Effector CD8-positive, alpha-beta T cell (primary cell): ENCODE measurements at places on chromosomes 2 and 18.

DNA sequence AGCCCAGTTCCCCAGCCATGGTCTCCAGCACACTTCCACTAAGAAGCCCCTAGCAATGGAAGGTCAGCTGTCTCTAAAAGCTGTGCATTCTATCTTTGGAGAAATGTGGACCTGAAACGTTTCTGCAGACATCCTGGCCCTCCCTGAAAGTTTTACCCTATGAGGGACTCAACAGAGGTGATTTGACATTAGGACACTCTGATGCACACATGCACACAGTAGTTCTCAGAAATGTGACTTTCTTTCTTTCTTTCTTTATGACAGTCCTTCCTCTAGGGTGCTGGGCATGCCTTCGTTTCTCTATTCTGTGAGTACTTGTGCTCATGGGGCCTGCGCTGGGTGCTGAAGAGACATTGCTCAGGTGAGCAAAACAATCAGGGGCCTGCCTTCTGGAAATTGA, 857.3 kb downstream of the RNF144A start:
- no peak for DNase-seq

DNA sequence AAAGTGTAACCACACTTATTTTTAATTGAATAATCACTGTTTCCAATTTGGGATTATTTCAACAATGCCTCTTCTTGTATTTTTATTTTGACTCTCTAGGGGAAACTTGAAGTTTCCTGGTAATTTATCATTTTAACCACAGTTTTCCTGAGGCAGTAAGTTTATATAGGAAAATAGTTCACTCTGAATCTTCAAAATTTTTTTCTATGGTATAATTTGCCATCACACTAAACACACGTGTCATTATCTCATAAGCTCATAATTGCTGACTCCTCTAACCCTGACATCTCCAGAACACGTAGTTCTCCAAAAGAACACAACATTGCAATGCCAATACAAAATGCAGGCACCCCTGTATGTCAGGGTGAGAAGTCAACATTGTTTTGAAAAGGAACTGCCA, 102.2 kb upstream of the FZD7 start:
- DNase-seq, result no peak

DNA sequence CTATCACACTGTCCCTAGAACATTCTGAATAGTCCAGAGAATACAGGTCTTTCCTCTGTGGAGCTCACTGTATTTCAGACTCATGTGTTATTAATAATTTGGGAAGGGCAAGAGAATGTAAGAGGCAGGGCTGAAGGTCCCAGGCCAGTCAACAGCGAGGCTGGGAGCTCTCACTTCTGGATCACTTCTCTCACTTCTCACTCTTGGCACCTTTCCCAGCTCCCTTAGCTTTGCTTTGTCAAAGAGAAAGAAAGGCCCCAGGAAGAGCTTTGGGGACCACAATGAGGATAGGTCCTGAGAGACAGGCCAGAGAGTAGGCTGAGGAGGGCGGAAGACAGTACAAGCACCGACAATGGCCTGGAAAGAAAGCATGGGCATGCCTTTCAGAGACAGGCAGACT, 11.2 kb downstream of the EFR3B start:
- DNase-seq, result no peak

GRCh38 chr2:240864475-240864874, 4.1 kb upstream of the AGXT start:
- no peak for DNase-seq

DNA sequence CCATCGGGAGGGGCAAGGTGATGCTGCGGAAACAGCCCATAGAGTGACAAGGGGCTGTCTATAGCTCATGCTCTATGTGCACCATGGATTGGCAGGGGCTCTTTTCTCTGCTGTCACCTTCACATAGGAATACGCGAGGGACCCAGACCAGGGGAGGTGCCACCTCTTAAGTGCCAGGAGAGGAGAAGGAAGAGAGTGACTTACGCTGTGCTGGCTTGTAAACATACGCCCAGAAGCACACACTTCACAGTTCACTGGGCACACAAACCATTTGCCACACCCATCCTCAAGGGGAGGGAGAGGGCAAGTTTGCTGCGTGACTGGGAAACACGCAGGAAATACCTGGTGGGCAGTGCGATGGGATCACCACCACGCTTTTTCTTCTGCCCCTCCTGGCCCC, 65.1 kb upstream of the GPR45 start:
- DNase-seq, result no peak

- DNase-seq, result no peak
Measured at GRCh38 chr2:223264541-223265193, 212.7 kb downstream of the KCNE4 start.

- DNase-seq, result no peak
Measured at GRCh38 chr2:3453190-3453999, 65.9 kb downstream of the ADI1 start.

GRCh38 chr2:233323851-233324250, 16.2 kb downstream of the SAG start:
- no peak for DNase-seq
